ENCODE measurements at places on chromosomes 4 and X. TPM values are rescaled to one million over a fixed set of nuclear protein-coding genes. Genes with fewer than 3 reads are reported as not detected.

DNA sequence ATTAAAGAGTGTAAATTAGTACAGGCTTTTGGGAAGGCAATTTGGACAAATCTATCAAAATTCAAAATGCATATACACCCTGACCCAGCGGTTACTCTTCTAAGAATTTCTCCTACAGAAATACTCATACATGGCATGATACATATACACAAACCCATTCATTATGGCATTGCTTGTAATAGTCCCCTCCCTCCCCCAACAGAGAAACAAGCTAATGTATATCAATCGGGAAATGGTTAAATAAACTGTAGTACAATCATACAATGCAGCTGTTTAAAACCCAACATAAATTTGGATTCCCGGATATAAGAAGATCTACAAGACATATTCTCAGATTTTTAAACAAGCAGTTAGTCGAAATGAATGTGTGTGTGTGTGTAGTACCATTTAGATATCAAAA lies 808 bp downstream of the HUWE1 start:
- DNase-seq = no peak

DNA sequence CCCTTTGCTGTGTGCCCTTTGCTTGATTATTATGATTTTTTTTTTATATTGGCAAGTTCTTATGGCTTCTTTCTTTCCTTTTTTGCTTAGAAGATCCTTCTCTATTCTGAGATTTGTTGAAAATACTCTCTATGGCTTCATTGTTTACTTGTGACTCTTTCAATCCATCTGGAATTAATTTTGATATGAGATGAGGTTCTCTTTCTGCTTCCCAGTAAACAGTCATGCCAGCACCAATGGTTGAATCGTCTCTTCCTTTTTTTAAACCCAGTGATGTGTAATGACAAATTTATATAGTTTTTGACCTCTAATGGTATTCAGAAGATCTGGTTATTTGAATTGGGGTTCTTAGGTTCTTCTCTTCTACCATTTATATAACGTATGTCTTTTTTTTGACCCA lies 121.8 kb downstream of the ARHGAP10 start:
- DNase-seq = no peak

- no peak for DNase-seq
Observed at GRCh38 chr4:133148690-133149363, at the start of gene PCDH10. Gene PCDH10 (plus strand): TSS chr4:133149294. CDS start chr4:133150141, 847 bp downstream.

DNA sequence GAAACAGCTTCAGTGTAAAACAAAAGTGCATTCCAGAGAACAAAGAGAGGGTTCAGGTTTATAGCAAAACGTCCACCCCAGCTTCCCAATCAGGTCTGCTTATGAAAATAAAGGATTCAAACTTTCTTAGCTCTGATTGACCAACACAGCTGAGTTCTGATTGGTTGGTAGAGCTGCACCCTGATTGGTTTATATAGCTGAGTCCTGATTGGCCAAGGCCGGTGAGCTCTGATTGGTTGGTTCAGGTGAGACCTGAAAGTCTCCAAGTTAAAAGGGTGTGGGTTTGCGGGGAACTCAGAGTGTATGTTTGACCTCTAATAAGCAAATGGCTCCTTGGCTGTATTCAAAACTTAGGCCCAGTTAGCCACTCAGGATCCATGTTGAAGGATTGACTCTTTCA lies 20.9 kb downstream of the CLRN2 start:
- DNase-seq = no peak

- no peak for DNase-seq
Observed at GRCh38 chr4:23602720-23603119, 287.1 kb downstream of the PPARGC1A start.

- DNase-seq = peak; percentile 31
Observed at GRCh38 chrX:132023896-132024386, 839 bp downstream of the STK26 start.

DNA sequence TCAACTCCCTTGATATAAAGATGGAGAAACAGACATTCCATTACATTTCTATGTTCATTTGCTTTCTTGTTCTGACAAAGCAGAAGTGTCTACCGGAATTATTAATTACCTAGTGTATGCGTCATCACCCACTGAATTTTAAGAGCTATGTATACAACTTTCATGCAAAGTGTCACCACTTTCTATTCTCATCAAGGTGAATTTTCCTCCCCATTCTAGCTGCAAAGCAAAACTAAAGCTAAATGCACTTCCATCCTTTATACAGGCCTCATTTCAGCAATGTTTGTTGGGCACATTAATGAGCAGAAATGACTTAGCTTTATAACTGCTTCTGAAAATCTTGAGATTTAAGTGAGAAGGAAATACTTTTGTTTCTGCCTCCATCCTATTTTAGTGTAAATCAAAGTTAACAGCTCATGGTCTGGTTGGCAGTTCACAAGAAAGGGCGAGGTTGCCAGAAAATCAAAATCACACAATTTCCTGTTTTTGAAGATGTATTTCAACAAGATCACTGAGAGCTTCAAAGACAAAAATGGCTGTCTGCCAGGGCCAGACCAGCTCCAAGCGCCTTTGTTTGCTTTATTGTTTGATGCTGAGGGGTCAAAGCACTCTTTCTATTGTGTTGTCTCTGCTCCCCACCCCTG lies 7.2 kb upstream of the FAM9C start:
- no peak for DNase-seq

- DNase-seq = no peak
Observed at GRCh38 chr4:151934766-151935165, 174.0 kb upstream of the GATB start.

GRCh38 chr4:57231781-57232180 lies 121.6 kb upstream of the IGFBP7 start:
- DNase-seq = no peak

GRCh38 chrX:136626237-136626636 lies 21.7 kb upstream of the CD40LG start:
- no peak for DNase-seq

GRCh38 chr4:55469979-55470378 lies 74.2 kb downstream of the TMEM165 start:
- no peak for DNase-seq

DNA sequence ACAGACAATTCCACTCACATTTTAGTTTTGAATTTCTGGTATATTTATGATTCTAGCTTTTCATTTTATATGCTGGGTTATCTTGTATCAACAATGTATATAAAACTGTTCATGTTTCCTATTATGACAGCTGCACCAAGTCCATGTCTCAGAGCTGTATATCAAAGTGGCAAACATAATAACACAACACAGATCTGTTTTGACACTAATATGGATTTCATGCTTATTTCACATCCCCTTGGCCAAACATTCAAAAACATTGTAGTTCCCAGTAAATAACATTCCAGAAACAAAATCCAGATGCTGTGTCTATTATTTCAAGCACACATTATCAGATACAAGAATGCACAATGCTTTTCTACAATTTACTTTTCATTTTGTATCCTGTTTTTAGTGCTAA lies 380.6 kb upstream of the MAGEB2 start:
- DNase-seq = no peak

DNA sequence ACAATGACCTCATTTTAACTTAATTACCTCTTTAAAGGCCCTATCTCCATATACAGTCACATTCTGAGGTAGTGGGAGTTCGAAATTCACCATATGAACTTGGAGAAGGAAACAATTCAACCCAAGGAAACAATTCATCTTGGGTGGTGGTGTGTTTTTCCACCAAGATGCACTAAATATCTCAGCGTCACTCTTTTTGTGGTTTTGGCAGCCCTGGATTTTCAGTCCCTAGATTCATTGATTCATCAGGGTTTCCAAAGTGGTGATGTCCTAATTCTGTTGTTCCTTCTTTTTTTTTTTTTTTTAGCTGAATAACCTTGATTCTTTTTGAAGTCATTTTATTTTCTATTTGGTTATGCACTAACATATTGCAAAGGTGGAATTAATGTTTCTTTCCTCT lies 162.6 kb upstream of the RAPGEF2 start:
- DNase-seq = no peak

- no peak for DNase-seq
Observed at GRCh38 chrX:40143001-40143400, 45.2 kb upstream of the BCOR start.

- no peak for DNase-seq
Observed at GRCh38 chrX:129798888-129799287, 19.1 kb downstream of the SASH3 start.

- no peak for DNase-seq
Observed at GRCh38 chr4:137656661-137657060, 124.4 kb upstream of the PCDH18 start.

GRCh38 chrX:148956352-148956751 lies 455.9 kb downstream of the AFF2 start:
- DNase-seq = no peak

- DNase-seq = no peak
Observed at GRCh38 chr4:139839403-139840031, 173.9 kb downstream of the MGST2 start.

- no peak for DNase-seq
Observed at GRCh38 chr4:152763796-152764195, 15.7 kb downstream of the TIGD4 start.

DNA sequence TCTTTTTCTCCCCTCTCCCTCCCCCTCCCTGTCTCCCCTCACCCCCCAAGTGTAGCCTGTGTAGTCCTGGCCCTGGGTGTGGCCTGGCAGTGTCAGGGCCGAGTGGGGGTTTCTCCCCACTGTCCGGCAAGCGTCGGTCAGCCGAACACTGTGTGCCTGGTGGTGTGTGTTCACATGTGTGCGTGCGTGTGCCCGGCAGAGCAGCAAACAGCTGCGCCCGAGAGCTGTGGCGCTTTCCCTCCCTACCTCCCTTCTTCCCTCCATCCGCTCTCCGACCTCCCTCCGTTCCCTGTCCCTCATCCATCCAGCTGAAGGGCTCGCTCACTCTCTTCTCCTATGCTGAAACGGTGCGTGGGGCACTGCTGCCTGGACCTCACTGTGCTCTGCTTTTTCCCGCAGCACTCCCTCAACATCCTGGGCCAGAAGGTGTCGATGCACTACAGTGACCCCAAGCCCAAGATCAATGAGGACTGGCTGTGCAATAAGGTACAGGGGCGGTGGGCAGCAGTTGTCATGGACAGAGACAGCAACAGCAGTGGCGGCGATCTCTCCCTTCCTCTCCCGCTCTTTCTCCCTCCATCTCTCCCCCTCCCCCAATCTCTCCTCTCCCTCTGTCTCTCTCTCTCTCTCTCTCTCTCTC lies 17.4 kb upstream of the UBA1 start:
- no peak for DNase-seq

GRCh38 chr4:146340798-146341197 lies 126.5 kb downstream of the REELD1 start:
- no peak for DNase-seq

- DNase-seq = no peak
Observed at GRCh38 chrX:16839219-16839851, 30.8 kb downstream of the RBBP7 start.

- DNase-seq = peak; percentile 1
Observed at GRCh38 chr4:24795666-24796381, 451 bp downstream of the SOD3 start.

DNA sequence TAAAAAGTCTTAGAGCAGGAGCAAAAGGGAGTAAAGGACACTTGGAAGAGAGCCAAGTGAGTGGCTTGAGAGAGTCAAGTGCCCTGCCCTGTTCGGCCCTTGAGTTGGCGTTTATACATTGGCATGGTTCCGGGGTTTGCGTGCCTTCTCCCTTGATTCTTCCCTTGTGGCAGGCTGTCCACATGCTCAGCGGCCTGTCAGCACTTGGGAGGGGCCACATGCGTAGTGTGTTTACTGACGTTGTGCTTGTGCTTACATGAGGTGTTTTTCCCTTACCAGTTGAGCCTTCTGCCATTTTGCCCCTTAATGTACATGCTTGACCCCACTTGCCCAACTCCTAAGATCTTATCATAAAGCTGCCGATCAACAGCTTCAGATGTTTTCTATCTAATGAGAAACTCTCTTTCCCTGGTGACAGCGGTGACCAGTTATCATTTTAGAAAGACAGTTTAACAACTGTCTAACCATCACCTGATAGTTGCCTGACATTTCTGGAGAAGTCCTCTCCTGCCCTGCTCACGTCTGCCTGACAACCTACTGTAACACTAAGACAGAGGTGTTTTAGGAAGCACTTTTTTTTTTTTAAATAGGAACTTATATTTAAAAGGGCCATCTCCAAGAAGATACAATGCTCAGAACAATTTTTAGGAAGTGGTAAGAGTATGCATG lies 49.5 kb upstream of the GC start:
- DNase-seq = peak; percentile 6

SPARCL1 gene
- total RNA-seq = not detected

ARR3 gene
- not detected for total RNA-seq

XKRX gene
- 0.83 TPM for total RNA-seq

NHSL2 gene
- total RNA-seq = 0.27 TPM

SLC7A11 gene
- total RNA-seq = 37.7 TPM

ODAPH gene
- total RNA-seq = not detected

GPRIN3 gene
- total RNA-seq = 7.6 TPM

LRRC66 gene
- not detected for total RNA-seq

CCKAR gene
- total RNA-seq = not detected

CLCN4 gene
- 9.9 TPM for total RNA-seq

RAB39B gene
- 0.44 TPM for total RNA-seq

WDR17 gene
- 6.3 TPM for total RNA-seq

ADH6 gene
- 1.2 TPM for total RNA-seq

GAGE12J gene
- not detected for total RNA-seq
